Esophagus squamous epithelium (tissue), 5 donors: ENCODE measurements at places on chromosomes 7 and 10.

DNA sequence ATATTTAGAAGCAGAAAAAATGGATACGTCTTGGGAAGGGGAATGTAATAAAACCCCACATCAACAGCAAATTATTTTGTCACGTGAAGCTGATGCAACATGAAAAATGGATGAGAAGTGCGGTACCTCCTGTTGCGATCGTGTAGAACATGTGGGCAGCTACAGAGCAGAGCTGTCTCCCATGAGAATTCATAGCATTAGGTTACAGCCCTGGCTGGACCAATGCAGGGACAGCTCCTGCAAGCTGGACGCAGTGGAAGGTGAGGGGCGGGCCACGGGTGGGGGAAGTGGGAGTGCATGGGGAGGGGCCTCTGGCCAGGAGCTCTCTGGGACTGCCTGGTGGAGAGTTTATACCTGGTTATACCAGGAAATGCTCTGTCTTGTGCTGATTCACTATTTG is 120.3 kb downstream of the GATA3 start:
- DNase-seq: no peak

- no peak for DNase-seq
Observed at GRCh38 chr7:41566581-41566980, 136.3 kb downstream of the INHBA start.

- no peak for DNase-seq
Observed at GRCh38 chr10:89255793-89256192, 4.2 kb upstream of the LIPA start.

GRCh38 chr10:46050941-46051623 is 5.0 kb upstream of the MSMB start:
- DNase-seq: no peak

- no peak for DNase-seq
Observed at GRCh38 chr7:139931190-139931934, 102.3 kb downstream of the TBXAS1 start.
